Stimulated activated CD8-positive, alpha-beta memory T cell treated with anti-CD3 and anti-CD28 coated beads, Interleukin-4, amount 100 ng/mL, for 1 hour (primary cell): ENCODE measurements at places on chromosomes 12 and 14.

GRCh38 chr14:104602933-104603325 is 1.6 kb downstream of the TMEM179 start:
- no peak for DNase-seq

GRCh38 chr12:3704512-3705353 is 48.2 kb downstream of the CRACR2A start:
- DNase-seq = no peak

DNA sequence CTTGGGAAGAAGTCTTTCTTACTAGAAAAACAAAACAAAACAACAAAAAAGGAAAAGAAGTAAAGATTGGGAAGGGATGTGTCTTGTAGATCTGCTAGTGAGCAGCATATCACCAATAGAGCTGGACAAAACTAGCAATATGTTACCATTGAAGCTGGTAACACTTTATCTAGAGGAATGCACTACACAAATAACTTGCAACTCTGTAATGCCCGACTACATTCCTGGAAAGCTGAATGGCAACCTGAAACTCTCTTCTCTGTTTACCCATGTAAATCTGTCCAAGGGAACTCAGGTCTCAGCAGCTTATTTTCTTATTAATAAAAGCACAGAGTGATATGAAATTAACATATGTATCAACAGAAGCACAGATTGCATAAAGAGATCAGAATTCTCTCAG is 624.4 kb downstream of the KCNH5 start:
- DNase-seq = no peak

DNA sequence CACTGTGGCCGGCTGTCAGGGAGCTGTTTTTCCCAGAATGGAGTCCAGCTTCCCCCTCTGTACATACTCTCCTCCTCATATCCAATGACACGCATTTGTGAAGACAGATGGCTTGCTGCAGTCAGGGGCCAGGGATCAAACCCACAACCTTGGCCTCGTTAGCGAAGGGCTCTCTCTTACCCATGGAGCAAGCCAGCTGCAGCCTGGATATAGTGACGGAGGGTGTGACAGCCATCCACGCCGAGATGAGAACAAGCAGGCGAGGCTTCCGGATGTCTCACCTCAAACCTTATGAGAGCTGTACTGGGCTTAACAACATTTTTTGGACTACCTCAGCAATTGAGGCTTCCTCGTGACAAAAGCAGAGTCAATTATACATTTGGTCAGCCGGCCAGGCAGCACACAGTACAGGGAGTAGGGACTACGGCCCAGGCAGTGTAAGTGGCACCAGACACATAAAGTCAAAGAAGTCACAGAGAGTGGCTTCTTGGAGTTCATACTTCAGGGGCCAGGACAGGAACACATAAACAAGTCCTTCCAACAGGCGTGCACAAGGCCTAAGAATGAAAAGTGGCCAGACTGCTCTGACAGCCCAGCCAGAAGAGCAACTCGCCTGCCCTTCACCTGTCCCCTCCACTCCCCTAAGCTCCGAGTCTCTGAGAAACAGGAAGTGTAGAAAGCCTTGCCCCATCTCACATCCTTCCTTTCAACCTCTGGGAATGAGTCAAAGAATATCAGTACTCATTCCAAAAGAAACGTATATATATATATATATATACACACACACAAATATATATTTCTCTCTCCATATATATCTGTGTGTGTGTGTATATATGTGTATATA is 115.1 kb downstream of the TTC7B start:
- DNase-seq = no peak

DNA sequence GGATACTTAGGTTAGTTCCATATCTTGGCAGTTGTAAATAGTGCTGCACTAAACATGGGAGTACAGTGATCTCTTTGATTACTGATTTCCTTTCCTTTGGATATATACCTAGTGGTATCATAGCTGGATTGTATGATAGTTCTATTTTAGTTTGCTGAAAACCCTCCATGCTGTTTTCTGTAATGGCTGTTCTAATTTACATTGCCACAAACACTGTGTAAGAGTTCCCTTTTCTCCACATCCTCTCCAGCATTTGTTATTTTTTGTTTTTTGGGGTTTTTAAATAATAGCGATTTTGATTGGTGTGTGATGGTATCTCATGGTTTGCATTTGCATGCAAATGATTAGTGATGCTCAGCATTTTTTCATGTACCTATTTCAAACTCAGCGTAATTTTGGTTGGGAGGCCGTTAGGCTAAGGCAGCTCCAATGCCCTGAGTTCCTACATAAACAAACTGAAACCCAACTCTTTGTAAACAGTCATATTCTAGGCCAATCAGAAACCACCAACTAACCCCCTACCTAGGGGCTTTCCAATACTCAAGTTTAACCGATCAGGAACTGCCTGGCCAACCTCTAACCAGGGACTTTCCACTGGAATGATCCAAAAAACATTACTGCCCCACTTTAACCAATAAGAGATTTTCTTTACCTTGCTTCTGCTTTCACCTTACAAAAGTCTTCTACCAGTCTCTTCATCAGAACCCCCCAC is 171.6 kb downstream of the FBXL14 start:
- DNase-seq = no peak

DNA sequence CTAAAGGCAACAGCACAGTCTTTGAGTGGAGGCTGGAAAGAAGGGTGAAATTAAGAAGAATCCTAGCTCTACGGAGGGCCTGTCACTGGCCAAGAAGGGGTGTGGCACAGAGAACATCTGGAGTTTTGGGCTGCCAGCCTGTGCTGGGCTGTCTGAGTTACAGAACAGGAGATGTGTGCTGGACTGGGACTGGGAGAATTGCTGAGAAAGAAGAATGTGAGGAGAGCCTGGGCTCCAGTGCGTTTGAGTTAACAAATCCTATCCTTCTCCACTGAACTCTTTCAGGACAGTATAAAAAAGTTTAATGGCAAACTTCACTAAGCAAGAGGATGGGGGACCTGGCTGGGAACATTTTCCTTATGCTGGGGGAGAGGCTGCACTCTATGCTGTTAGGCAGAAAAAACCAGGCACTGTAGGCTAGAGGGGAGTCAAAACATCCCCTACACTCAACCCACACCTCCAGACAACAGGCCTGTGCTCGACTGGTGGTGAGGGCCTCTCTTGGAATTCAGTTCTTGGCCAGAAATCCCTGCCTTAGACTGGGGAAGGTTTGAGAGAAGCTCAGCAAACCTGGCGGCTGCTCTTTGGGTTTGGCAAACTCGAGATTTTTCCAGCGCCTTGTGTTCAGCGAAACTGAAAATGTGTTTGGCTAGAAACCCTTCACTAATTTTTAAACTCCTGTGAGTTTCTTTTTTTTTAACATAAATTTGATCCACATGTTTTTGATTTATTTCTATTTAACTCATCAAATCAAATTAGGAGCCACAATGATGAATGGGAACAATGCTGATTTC is 217.3 kb downstream of the MON2 start:
- DNase-seq = no peak

DNA sequence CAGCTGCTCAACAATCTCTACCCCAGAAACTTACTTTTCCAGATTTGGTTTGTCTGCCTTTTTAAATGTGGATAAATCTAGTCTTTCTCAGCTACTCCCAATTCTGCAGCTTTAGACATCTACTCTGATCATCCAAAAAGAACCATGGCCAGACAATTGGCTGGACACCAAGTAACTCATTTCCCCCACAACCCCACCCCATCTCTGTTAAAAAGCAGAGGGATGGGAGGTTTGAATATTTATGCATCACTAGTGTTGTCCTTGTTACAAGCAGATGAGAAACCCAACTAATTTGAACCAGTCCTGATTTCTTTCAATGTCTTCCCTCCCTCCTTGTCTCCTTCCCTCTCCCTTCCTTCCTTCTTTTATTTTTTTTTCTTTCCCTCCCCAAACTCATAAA is 391.9 kb downstream of the GALC start:
- no peak for DNase-seq

- DNase-seq = no peak
These were observed 336.4 kb upstream of the NAV3 start for GRCh38 chr12:77494296-77494695.

- DNase-seq = no peak
These were observed 22.3 kb downstream of the SEL1L start for GRCh38 chr14:81511111-81511904.

GRCh38 chr12:125981610-125982253 is 916.5 kb downstream of the AACS start:
- DNase-seq = no peak

GRCh38 chr14:103562179-103562428 is 353 bp downstream of the BAG5 start:
- no peak for DNase-seq

DNA sequence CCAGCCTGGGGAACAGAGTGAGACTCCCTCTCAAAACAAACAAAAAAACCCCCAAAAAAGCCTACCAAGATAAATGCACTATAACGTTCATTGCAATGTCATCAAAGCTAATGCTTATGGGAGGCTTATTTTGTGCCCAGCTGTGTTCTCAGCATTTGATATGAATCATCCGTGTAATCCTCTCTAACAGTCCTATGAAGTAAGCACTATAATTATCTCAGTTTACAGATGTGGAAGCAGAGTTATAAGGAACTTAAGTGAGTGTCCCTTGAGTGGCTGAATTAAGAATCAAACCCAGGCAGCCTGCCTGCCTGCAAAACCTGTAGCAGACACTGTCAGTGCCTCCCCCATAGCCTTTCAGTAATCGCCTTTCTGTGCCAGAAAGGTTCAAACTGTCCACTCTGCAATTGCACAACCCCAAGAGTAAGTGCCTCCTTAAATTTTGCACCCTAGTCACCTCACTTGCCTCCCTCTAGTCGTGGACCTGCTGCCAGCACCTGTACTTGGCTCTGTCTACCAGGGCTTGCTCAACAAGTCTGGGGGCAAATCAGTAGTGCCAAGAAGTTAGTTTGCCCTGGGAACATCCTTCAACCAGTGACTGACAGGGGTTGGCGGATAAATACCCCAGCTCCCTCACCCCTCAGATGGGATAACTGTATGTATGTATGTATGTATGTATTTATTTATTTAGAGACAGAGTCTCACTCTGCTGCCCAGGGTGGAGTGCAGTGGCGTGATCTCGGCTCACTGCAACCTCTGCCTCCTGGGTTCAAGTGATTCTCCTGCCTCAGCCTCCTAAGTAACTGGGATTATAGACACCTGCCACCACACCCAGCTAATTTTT is 23.8 kb upstream of the PPP1CC start:
- no peak for DNase-seq

DNA sequence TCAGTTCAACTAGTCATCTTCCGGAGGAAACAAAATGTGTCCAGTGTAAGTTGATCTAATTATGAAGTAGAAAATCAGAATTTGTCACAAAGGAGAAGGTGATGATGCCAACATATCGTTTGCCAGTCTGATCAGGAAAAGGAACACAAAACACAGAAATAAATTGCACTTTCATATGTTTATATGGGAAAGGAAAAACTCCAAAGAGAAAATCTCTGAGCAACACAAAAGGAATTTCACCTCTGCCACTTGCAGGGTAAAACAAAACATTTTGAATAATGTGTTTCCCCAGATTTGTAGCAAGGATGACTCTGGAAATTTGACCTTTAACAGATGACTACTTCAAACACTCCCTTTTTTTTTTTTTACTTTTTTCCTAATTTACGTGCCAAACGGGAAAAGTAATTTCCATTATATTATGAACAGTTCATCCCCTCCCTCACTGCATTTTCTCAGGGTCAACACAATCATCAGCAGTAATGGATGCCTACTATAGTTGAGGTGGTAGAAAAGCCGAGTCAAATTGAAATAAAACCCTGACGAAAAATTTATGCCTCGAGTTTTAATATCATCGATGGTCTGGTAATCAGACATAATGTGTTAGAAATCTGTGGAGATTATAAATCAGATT is 25.6 kb downstream of the MGAT4C start:
- no peak for DNase-seq

DNA sequence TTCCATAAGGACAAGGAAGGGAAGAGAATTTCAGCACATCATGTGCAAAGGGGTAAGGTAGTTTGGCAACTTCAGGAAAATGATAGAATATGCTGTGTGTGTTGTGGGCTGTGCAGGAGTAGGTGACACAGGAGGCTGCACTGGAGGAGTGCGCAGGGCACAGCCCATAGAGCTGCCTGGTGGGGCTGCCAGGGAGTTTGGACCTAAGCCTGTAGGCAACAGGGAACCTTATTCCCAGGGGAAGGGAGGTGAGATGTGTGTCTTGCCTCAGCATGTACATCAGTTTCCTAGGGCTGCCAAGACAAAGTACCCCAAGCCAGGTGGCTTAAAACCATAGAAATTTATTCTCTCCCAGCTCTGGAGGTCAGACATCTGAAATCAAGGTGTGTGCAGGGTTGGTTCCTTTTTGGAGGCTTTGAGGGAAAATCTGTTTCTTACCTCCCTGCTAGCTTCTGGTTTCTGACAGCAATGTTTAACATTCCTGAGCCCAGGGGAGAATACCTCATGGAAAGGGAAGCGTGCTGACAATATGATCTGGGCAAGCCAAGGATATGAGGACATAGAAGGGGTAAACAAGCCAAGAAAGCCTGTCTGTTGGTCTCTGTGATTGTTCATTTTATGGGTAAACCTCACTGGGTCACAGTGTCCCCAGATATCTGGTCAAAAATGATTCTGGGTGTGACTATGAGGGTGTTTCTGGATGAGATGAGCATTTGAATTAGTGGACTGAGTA is 174.0 kb upstream of the NTF3 start:
- no peak for DNase-seq

GRCh38 chr12:100279607-100280244 is 12.7 kb downstream of the SCYL2 start:
- no peak for DNase-seq

DNA sequence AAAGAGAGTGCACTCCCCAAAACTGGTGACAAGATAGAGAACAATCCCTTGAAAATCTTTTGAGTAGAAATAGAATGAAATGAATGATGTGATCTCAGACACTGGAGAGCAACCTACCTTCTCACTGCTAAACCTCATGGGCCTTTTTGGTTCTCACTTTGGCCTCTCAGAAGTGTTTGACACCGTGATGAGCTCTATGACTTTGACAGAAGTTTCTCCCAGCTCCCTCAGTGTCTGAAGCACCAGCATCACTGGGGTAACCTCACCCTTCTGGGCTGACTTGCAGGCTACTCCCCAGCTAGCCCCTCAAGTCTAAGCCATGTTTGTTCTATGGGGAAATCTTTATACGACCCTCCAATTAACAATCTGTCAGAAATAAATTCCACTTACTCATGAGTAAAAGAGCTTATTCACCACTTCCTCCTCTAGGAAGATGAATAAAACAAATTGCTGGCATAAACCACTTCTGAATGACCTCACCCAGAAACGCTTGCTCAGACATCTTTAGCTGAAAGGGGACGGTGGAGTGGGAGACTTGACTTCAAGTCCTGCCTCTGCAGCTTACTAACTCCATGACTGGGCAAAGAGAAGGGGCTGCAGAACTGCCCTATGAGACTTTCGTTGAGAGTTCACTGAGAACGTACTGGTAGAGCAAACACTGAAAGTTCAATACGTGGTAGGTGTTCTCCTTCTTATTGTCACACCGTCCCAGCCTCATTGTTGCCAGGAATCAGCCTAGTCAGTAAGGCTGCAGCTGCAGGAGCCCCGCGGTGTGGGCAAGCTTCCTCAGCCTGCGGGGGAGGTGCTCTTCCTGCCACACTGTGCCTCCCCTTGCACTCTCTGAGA is 46.5 kb downstream of the ST8SIA1 start:
- DNase-seq = no peak

GRCh38 chr14:91869556-91869955 is 2.2 kb upstream of the TC2N start:
- no peak for DNase-seq
